Activated B cell treated with CpG ODN at 0.5 μM for 24 hours (primary cell): ENCODE measurements at places on chromosomes 3 and 15. TPM values are rescaled to one million over a fixed set of nuclear protein-coding genes. Genes with fewer than 3 reads are reported as not detected.

DNA sequence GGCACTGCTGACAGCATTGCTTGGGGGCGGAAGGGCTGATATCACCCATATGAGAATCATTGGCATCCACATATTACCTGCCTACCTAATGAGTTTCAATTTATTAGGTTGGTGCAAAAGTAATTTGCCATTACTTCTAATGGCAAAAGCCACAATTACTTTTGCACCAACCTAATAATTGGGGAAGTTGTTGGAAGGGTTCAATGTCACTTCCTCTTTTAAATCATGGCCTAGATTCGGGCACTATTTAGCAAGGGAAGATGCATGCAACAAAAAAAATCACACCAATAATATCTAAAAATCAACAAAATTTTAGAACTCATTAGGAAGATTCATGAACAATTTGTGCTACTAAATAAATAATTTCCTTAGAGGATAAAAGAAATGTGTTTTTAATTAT lies 56.0 kb upstream of the AGTR1 start:
- DNase-seq = no peak

DNA sequence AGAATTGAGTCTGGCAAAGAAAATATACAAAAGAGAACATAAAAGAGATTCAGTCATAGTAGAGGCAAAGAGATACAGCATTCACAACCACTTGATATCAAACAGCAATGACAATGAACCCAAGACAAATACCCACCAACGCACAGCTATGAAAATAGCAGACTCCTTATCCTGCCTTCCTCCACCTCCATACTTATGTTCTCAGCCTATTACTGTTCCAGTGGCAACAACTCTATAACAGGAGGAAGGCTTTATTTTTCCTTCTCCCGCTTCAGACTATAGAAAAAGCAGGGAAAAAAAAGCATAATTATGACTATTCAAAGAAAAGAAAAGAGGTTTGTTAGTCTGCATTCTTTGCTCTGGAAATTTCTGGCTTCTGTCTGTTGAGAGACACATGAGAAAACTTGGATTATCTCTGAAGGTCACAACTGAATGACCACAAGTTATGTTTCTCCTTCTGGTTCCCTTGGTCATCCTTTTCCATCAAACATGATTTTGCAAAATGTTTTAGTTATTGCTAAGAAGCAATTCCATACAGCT lies 81.2 kb upstream of the PLXND1 start:
- no peak for DNase-seq

DNA sequence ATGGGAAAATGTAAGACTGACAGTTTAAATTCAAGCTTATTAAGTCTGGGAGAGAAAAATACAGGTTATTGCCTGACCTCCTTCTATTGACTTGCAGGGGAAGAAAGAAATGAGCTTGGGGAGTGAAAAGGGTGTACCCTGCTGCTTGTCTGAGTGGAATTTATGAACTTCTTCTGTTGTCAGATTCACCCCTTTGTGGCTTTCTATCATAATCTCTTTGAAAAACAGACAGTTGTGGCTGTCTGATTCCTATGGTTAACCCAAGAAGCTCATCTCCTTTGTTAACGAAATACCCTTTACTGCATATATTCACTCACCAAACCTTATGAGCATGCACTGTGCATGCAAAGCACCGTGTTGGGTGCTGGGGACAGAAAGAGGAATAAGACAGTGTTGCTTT lies 22.5 kb downstream of the GPD1L start:
- no peak for DNase-seq

- no peak for DNase-seq
Measured at GRCh38 chr3:12957339-12957738, 115.9 kb downstream of the IQSEC1 start.

Gene ANKRD63
- 0.32 TPM in 1 of 2 replicates, not detected in the other for total RNA-seq

Gene FURIN
- total RNA-seq = 46.5 and 46.6 TPM in 2 replicates

- DNase-seq = no peak
Measured at GRCh38 chr15:42595626-42596240, 20.3 kb downstream of the STARD9 start.

Gene SLC24A1
- total RNA-seq = 3.6 and 4.6 TPM in 2 replicates

GRCh38 chr15:69992348-69992747 lies 105.4 kb downstream of the TLE3 start:
- DNase-seq = no peak

Gene COL6A5
- not detected in 2 replicates for total RNA-seq

Gene DAZL
- total RNA-seq = not detected in 2 replicates

DNA sequence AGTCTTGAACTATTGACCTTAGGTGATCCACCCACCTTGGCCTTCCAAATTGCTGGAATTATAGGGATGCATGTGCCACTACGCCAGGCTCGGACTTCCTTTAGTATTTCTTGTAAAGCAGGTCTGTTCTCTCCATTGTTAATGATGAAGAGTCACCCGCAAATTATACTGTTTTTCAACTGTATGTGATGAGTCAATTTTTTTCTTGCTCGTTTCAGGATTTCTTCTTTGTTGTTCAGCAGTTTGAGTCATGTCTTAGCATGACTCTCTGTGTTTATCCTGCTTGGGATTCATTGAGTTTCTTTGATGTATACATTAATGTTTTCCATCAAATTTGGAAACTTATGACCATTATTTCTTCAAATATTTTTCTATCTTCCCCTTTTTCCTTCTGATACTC lies 28.9 kb downstream of the GRAMD1C start:
- DNase-seq = no peak

Gene SNURF
- total RNA-seq = 9.8 and 15.9 TPM in 2 replicates

- no peak for DNase-seq
Measured at GRCh38 chr3:130528120-130528519, 11.1 kb downstream of the COL6A6 start.

DNA sequence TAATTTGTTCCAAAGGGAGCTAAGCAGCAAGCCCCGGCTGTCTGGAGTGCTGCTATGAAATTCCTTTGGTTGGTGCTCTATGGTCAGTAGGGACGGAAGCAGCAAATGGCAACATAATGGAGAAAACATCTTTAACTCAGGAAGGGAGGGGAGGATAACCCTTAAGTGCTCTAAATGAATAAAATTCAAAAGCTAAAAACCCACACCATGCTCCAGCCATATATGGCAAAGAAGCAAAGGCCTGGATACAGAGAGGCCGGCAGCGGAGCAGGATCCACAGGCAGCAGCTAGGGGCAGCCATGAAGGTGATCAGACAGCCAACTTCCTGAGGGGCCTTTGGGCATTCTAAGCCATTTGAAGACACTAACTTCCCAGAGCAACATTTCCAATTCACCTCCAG lies 38.9 kb downstream of the IL17RD start:
- DNase-seq = no peak

Gene AP3B2
- 0.22 and 0.46 TPM in 2 replicates for total RNA-seq

Gene SPINT1
- total RNA-seq = 8.6 and 8.7 TPM in 2 replicates

DNA sequence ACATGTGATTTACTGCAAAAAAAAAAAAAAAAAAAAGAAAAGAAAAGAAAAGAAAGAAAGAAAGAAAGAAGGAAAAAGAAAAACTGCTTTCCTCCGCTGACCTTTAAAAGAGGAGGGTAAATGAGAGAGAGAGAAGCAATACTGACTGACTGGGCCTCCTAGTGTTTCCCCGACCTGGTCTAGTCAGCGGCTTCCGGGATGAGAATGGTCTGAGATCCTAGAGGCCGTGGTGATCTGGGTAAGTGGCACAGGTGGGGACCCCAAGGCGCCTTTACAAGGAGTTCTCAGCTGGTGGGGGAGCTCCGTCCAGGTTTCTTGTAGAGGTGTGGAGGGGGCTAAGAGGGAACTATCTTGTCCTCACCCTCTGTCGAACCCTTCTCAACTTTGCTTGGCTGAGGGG lies 223.1 kb downstream of the MEIS2 start:
- DNase-seq = no peak

GRCh38 chr15:77985031-77985930 lies 92.2 kb downstream of the TBC1D2B start:
- no peak for DNase-seq

DNA sequence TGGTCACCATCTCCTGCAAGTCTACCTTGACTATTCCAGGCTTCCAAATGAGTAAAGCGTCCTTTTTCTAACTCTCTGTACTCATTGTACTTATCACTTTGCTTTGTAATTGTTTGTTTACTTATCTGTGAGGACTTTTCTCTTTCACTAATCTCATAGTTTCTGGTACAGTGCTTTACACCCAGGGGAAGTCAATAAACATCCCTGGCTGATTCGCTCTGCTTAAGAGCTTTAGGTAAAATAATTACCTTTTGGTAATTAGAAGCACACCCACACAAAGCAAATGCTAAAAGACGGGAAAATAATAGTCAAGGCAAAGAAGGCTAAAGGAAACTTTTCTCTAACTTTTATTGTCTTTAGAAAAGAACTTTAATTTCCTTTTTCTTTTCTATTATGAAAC lies 466.9 kb upstream of the ROBO1 start:
- no peak for DNase-seq

DNA sequence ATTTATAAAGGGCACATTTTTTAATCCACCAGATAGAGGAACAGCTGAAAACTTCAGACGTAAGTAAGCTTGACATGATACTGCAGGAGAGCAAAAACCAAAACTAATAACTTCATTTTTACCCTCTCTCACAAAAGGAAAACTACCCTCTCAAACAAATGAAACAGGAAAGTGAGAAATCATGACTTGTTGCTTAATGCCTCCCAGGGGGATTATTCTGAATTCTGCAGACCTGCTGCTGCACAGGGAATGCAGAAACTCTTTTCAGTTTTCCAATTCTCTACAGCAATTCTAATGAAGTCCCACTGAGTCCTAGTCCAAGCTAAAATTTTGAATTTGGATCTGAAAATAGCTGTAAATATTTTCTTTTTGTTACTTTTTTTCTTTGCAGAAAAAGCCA lies 637.1 kb upstream of the CCDC54 start:
- no peak for DNase-seq

DNA sequence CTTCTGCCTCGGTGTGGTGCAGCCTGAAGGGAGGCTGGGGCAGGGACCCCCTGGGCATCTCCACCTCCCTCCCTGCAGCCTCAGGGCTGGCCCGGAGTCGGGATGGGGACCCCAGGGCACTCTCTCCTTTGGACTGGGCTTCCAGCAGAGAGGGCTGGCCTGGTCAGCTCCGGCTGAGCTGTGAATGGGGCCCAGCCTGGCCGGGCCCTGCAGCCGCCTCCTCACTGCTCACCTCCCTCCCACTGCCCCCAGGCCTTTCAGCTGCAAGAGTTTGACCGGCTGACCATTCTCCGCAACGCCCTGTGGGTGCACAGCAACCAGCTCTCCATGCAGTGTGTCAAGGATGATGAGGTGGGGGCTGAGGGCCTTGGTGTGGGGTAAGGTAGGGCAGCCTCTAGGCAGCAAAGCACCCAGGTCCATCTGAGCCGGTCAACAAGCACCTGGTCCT lies 36.0 kb downstream of the PSTPIP1 start:
- DNase-seq = no peak

DNA sequence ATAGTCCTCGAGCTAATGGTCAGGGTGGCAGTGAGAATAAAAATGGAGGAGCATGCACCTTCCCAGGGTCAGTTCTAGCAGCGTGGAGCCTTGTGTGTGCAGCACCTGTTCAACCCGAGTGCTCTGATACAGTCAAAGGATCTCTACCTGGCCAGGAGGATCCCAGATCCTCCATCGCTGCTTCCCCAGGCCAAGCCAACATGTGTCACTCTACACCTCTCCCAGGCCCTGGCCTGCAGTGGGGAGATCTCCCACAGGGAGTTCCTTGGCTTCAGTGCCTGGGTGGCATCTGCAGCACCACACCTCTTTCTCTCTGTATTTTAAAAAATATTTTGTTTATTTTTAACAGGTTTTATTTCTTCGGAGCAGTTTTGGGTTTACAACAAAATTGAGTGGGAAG lies 414.8 kb upstream of the C2CD4B start:
- DNase-seq = no peak

Gene ATP2B2
- total RNA-seq = not detected in 2 replicates

DNA sequence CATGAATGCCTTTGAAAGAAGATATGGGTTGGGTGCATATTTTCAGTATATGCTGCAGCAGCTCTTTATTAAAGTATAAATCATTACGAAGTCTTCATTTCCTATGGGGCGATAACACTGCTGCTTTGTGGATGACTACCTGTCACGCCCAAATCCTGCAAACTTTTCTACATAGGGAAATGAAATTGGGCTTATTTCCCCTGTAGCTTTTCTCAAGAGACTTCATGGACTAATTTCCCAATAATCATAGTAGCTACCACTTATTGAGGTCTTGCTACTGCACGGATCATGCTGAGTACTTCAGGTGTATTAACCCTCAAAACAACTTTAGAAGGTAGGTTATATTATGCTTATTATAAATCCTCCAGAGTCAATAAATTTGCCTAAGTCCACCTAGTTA lies 8.0 kb downstream of the TGFBR2 start:
- DNase-seq = no peak

Gene SLC6A20
- not detected in 2 replicates for total RNA-seq
